ENCODE measurements at places on chromosomes 11 and 22.

DNA sequence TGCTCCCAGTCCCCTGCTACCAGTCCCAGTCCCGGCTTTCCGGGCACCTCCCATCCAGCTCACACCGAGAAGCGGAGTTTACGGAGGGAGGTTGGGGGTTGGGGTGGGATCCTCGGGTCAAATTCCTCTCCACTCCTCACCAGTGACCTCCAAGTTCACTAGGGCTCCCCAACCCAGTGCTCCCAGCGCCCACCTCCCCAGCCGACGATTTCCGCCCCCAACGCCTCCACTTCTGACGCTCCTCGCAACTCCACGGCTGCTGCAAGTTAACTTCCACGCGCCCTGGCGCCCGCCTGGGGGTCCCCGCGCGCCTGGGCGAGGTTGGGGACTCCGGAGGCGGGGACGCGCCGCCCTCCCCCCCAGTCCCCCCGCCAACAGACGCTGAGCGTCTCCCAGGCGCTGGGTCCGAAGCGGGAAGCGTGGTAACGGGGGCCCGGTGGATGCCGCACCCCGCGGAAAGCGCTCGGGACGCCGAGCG lies 526 bp downstream of the TPST2 start:
- peaks cover 9% of the 10 kb centered on the region for H3K36me3 ChIP-seq
- no peaks in the 10 kb centered on the region for H3K27me3 ChIP-seq
- DNase-seq: no peak
- peak overlapping the region; percentile 86 for H3K4me3 ChIP-seq
- no peak overlapping the region for H3K27ac ChIP-seq

DNA sequence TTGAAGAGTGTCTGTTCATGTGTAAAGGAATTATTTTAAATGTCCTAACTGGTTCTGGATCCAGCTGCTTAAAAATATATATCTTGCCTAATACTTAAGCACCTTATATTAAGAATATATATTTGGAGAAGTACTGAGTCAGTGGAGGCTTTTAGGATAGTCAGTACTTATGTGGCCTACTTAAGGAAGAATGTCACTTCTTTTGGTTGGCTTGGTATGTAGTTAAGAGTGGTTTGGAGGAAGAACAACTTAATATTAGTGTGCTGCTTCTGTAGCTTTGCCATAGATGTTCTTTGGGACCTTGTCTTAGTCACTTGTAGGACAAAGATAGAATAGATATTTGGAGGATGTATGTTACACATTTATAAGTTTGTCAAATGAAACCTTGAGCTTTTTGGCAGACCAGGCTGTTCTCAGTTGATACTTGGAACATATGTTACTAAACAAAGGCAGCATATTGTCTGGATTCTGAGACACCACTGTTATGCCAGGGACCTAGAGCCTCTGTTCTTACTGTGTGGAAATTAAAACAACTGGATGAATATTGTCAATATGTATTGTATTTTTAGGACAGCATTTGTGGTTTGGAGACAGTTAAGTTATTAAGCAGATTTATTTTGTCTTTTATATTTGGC lies 4.9 kb downstream of the HIPK3 start:
- H3K4me1 ChIP-seq: peaks cover 25% of the 10 kb centered on the region
- no peak overlapping the region for H3K4me3 ChIP-seq
- peaks cover 11% of the 10 kb centered on the region for H3K36me3 ChIP-seq
- H3K27me3 ChIP-seq: no peaks in the 10 kb centered on the region

- DNase-seq: no peak
- no peaks in the 10 kb centered on the region for H3K4me1 ChIP-seq
- peaks cover 2% of the 10 kb centered on the region for H3K27me3 ChIP-seq
- no peak overlapping the region for H3K27ac ChIP-seq
- H3K36me3 ChIP-seq: no peaks in the 10 kb centered on the region
- no peak overlapping the region for H3K4me3 ChIP-seq
Observed at GRCh38 chr11:124310721-124311120, 3.0 kb downstream of the OR8D1 start.

- DNase-seq: no peak
- H3K4me1 ChIP-seq: peaks cover 58% of the 10 kb centered on the region
- peak overlapping the region; percentile 84 for H3K27ac ChIP-seq
- H3K27me3 ChIP-seq: no peaks in the 10 kb centered on the region
Observed at GRCh38 chr11:96075532-96075959, 151.6 kb upstream of the MTMR2 start.

DNA sequence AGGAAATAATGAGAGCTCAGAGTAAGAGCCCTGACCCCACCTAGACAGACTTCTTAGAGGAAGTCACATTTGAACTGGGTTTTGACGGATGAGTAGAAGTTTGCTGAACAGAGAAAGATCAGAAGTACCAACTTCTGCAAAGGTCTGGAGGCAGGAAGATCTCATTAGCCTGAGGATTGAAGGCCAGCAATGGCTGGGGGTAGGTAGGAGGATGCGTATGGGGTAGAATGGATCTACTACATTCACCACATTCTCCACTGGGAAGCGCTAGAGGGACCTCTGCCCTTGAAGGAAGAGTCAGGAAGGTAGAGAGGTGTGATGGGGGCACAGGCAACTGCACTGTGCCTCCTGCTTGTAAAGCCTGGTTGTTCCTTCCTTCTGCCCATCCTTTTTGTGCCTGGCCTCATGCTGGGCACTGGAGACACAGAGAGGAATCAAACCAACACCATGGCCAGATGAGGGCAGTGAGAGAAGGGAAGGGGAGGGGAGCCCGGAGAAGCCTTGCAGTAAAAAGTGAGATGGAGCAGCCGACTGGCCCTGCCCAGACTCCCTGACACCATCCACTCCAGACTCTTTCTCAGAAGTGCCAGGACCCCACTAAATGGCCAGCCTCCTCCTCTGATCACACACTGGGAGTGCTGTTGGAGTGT lies 4.9 kb downstream of the TPBGL start:
- peaks cover 32% of the 10 kb centered on the region for H3K27me3 ChIP-seq
- no peaks in the 10 kb centered on the region for H3K36me3 ChIP-seq
- H3K4me3 ChIP-seq: no peak overlapping the region
- no peak overlapping the region for H3K27ac ChIP-seq

DNA sequence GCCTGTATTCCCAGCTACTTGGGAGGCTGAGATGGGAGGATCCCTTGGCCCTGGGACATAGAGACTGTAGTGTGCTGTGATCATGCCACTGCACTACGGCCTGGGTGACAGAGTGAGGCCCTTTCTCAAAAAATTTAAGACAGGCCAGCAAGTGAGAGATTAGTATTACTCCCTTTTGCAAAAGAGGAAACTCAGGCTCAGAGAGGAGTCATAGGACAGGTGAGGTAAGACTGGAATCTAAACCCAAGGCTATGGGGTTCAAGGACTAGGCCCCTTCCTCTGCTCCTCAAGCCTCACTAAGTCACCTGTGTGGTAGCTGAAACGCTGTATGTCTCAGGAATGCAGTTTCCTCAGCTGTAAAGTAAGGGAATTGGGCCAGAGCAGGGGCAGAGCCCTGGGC lies 1.6 kb upstream of the P2RY2 start:
- H3K27me3 ChIP-seq: peaks cover 35% of the 10 kb centered on the region
- peaks cover 6% of the 10 kb centered on the region for H3K4me1 ChIP-seq
- no peak for DNase-seq
- no peak overlapping the region for H3K4me3 ChIP-seq
- H3K36me3 ChIP-seq: no peaks in the 10 kb centered on the region

- no peak for DNase-seq
- H3K27me3 ChIP-seq: peaks cover 1% of the 10 kb centered on the region
- no peak overlapping the region for H3K4me3 ChIP-seq
Observed at GRCh38 chr11:124930799-124931198, 5.0 kb downstream of the HEPACAM start.

DNA sequence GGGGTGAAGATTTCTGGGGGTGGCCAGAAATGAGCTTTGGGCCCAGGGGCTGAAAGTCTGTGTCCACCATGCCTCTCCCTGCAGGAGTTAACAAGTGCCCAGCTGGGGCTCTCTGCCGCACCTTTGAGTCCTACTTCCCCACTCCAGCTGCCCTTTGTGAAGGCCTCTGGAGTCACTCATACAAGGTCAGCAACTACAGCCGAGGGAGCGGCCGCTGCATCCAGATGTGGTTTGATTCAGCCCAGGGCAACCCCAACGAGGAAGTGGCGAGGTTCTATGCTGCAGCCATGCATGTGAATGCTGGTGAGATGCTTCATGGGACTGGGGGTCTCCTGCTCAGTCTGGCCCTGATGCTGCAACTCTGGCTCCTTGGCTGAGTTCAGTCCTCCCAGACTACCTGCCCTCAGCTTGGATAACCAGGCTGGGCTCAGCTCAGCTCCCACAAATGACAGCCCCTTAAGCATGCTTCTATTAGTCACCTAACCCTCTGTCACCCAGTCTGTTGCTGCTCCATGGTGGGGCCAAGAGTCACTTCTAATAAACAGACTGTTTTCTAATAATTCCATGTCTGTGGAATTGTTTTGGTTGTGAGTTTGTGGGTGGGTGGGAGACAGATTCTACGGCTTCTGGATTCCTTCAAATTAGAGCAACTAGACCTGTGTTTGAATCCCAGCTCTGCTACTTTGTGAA lies 3.0 kb upstream of the INPPL1 start:
- H3K36me3 ChIP-seq: no peaks in the 10 kb centered on the region
- no peak overlapping the region for H3K4me3 ChIP-seq

GRCh38 chr11:2652333-2653197 lies 47.2 kb downstream of the KCNQ1OT1 start:
- H3K27me3 ChIP-seq: no peaks in the 10 kb centered on the region
- H3K36me3 ChIP-seq: peaks cover 4% of the 10 kb centered on the region
- no peak overlapping the region for H3K4me3 ChIP-seq
- no peak for DNase-seq

- peaks cover under 1% of the 10 kb centered on the region for H3K27me3 ChIP-seq
- peaks cover 20% of the 10 kb centered on the region for H3K36me3 ChIP-seq
- peak; percentile 71 for DNase-seq
- H3K27ac ChIP-seq: peak overlapping the region; percentile 93
Observed at GRCh38 chr11:64305691-64306562, 603 bp downstream of the ESRRA start.

DNA sequence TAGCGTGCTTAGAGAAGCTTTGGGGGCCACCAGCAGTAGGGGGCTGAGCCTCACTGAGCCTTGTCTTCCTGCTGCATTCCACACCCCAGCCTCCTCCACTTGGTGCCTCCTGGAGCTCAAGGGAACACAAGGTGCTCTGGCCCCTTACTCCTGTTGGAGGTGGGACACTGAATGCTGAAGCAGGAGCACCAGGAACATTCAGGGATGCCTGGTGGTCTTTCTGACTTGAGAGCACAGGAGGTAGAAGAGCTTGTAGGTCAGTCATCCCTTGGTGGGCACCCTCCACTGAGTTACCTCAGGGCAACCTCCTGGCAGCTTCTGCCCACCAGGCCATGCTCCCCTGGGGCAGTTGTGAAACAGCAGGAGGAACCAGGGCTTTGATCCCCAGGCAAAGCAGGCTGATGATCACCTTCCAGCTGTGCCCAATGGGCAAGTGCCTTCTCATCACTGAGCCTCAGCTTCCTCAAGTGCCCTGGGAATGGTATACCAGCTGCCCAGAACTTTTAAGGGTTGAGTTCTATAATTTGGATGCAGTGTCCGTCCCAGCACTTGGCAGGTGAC lies 50.1 kb downstream of the CABIN1 start:
- H3K27me3 ChIP-seq: no peaks in the 10 kb centered on the region
- no peak for DNase-seq
- H3K36me3 ChIP-seq: peaks cover 79% of the 10 kb centered on the region
- no peak overlapping the region for H3K4me3 ChIP-seq
- H3K27ac ChIP-seq: no peak overlapping the region

GRCh38 chr11:87173185-87174039 lies 135.7 kb downstream of the TMEM135 start:
- H3K27me3 ChIP-seq: no peaks in the 10 kb centered on the region
- no peak overlapping the region for H3K27ac ChIP-seq
- H3K36me3 ChIP-seq: peaks cover 14% of the 10 kb centered on the region
- peaks cover 6% of the 10 kb centered on the region for H3K4me1 ChIP-seq
- DNase-seq: no peak
- H3K4me3 ChIP-seq: no peak overlapping the region

GRCh38 chr11:128522943-128523518 lies 64.3 kb downstream of the ETS1 start:
- H3K36me3 ChIP-seq: peaks cover 41% of the 10 kb centered on the region
- peak overlapping the region; percentile 97 for H3K4me3 ChIP-seq
- DNase-seq: peak; percentile 56
- peak overlapping the region; percentile 97 for H3K27ac ChIP-seq
- peaks cover 51% of the 10 kb centered on the region for H3K4me1 ChIP-seq

DNA sequence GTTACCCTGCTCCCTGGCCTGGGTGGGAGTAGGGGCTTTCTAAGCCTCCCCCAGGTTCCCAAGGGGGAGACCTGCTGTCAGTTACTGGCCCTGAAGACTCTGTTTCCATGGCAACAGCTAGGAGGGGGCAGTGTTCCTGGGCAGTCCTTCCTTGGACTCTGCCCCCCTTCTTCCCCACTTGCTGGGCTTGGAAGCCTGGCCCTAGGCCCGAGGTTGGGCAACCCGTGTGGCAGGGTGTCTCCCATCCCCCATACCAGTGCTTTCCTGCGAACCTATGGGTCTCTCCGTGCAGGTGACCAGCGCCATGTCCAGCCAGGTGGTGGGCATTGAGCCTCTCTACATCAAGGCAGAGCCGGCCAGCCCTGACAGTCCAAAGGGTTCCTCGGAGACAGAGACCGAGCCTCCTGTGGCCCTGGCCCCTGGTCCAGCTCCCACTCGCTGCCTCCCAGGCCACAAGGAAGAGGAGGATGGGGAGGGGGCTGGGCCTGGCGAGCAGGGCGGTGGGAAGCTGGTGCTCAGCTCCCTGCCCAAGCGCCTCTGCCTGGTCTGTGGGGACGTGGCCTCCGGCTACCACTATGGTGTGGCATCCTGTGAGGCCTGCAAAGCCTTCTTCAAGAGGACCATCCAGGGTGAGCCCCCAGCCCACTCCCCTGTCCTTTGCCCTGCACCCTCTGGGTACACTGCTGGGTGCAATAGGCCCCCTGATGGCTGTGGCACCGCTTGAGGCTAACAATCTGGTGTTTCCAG lies 1.7 kb downstream of the ESRRA start:
- H3K4me3 ChIP-seq: peak overlapping the region; percentile 94
- peaks cover 22% of the 10 kb centered on the region for H3K36me3 ChIP-seq
- no peaks in the 10 kb centered on the region for H3K27me3 ChIP-seq
- no peak for DNase-seq

GRCh38 chr11:33735271-33736147 lies 714 bp downstream of the CD59 start:
- H3K27ac ChIP-seq: peak overlapping the region; percentile 86
- peaks cover 12% of the 10 kb centered on the region for H3K27me3 ChIP-seq
- DNase-seq: peak; percentile 40
- H3K4me1 ChIP-seq: peaks cover 39% of the 10 kb centered on the region
- H3K36me3 ChIP-seq: peaks cover 38% of the 10 kb centered on the region

DNA sequence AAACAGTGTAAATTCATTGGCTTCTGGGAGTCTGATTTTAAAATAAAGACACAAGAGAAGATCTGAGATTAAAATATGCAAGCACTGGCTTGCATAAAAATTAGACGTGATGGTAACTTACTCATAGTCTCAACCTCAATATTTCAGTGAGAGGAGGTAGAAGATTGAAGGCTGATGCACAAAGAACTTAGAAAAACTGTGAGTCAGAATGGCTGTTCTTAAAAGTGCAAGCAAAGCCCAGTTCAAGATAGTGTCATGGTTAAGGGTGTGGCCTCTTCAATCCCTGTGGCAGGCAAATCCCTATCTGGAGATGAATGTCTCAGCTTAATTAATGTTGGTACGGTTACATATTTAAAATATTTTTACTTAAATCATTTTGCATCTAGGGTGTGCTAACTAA lies 33.6 kb upstream of the FIBIN start:
- H3K4me3 ChIP-seq: no peak overlapping the region
- H3K27me3 ChIP-seq: no peaks in the 10 kb centered on the region
- DNase-seq: no peak
- no peak overlapping the region for H3K27ac ChIP-seq

GRCh38 chr22:22955866-22956535 lies 68.4 kb downstream of the IGLL5 start:
- H3K36me3 ChIP-seq: no peaks in the 10 kb centered on the region
- no peak overlapping the region for H3K27ac ChIP-seq
- DNase-seq: peak; percentile 45
- H3K4me3 ChIP-seq: no peak overlapping the region
